ENCODE measurements at places on chromosomes 7 and 10. TPM values are rescaled to one million over a fixed set of nuclear protein-coding genes. Genes with fewer than 3 reads are reported as not detected.

DNA sequence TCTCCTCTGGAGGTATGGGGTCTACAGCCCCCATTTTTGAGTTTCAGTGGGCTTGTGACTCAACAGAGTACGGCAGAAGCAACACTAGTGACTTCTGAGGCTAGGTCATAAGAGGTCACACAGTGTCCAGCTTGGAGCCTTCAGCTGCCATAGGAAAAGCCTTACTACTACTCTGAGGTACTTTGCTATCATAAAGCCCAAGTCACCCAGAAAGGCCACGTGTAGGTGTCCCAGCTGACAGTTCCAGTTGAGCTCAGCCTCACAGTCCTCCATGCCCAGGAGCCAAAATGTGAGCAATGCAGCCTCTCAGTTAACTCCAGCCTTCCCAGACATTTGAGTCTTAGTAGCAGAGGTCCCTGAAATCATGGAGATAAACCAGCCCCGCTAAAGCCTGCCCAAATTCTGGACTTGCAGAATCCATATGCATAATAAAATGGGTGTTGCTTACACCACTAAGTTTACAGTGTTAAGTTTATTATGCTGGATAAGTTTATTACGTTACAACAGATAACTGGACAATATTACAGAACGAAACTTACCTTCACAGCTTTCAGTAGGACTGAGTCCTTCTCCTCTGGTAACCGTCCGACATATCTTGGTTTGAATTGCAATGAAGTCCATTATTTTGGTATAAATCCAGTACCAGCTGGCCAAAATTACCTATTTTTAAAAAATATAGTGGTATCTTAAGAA, 181.1 kb downstream of the AVL9 start:
- no peak for DNase-seq

OPN4 gene
- not detected for polyA plus RNA-seq

FLNC gene
- 29.0 TPM for polyA plus RNA-seq

TRDMT1 gene
- polyA plus RNA-seq: 5.4 TPM

- no peak for DNase-seq
Measured at GRCh38 chr10:3442451-3442990, 269.9 kb upstream of the PITRM1 start.
